T-helper 17 cell (primary cell): ENCODE measurements at places on chromosomes 2 and 18. TPM values are rescaled to one million over a fixed set of nuclear protein-coding genes. Genes with fewer than 3 reads are reported as not detected.
A peak's percentile ranks its signal among the peaks of the same experiment; 100 is the strongest.

GNAL gene
- total RNA-seq: 0.10 TPM

DNA sequence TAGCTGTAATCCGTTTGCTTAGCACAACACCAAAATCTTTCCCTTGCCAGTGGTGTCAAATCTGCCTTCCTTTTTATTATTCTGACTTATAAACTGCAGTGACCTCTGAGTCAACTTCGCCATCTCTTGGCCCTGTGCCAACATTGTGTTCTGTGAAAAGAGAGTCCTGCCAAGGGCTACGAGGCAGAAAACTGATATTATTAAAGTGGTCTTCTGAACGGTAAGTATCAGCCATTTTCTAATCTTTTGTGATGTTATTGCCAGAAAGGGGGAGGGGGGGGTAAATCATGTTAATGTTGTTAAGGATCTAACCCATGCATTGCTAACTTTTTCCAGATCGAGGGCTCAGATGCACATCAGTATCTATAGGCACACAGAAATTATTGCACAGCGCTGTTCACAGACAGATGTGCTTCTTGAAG is 121.5 kb upstream of the LTBP1 start:
- no peak for DNase-seq
- H3K27me3 ChIP-seq: no peaks in the 10 kb centered on the region
- H3K36me3 ChIP-seq: peaks cover 5% of the 10 kb centered on the region
- H3K4me3 ChIP-seq: no peak overlapping the region
- no peak overlapping the region for H3K27ac ChIP-seq
- H3K4me1 ChIP-seq: no peaks in the 10 kb centered on the region

FLACC1 gene
- 4.5 TPM for total RNA-seq

- no peaks in the 10 kb centered on the region for H3K4me1 ChIP-seq
- no peak overlapping the region for H3K4me3 ChIP-seq
- DNase-seq: no peak
- no peaks in the 10 kb centered on the region for H3K36me3 ChIP-seq
Observed at GRCh38 chr2:226813148-226813701, 13.6 kb upstream of the IRS1 start.

DNA sequence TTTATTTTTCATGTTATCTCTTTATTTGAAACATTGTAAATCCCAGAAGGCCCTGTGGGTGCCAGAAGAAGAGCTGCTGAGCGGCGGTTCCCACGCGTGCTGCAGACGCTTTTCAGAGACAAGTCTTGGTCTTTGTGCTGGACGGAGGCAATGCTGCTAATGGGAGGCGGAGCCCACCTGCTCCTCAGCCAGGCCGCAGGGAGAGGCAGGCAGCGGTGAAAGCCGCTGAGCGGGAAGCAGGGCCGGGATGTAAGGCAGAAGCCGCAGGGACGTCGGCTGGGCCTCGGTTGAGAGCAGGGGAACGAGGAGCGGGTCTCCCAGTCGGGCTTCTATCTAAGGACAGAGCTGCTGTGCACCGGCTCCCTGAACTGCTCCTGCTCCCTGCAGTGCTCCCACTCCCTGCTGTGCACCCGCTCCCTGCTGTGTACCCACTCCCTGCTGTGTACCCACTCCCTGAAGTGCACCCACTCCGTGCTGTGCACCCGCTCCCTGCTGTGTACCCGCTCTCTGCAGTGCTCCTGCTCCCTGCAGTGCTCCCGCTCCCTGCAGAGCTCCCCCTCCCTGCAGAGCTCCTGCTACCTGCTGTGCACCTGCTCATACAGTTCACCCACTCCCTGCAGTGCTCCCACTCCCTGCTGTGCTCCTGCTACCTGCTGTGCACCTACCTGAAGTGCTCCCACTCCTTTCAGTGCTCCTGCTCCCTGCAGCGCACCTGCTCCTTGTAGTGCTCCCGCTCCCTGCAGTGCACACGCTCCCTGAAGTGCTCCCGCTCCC is 16.4 kb downstream of the TMEM18 start:
- H3K4me3 ChIP-seq: no peak overlapping the region
- peaks cover 38% of the 10 kb centered on the region for H3K4me1 ChIP-seq
- no peaks in the 10 kb centered on the region for H3K27me3 ChIP-seq
- peaks cover 7% of the 10 kb centered on the region for H3K36me3 ChIP-seq
- DNase-seq: no peak

GRCh38 chr2:97760480-97761049 is 47.2 kb downstream of the ZAP70 start:
- peaks cover 5% of the 10 kb centered on the region for H3K36me3 ChIP-seq
- no peaks in the 10 kb centered on the region for H3K27me3 ChIP-seq
- peak overlapping the region; percentile 91 for H3K27ac ChIP-seq
- no peak for DNase-seq

- no peaks in the 10 kb centered on the region for H3K36me3 ChIP-seq
- DNase-seq: no peak
- H3K4me3 ChIP-seq: no peak overlapping the region
- no peak overlapping the region for H3K27ac ChIP-seq
- H3K4me1 ChIP-seq: no peaks in the 10 kb centered on the region
- no peaks in the 10 kb centered on the region for H3K27me3 ChIP-seq
Observed at GRCh38 chr18:31396796-31397612, 20.4 kb downstream of the DSG4 start.

- no peak for DNase-seq
- peak overlapping the region; percentile 41 for H3K4me3 ChIP-seq
- peaks cover 7% of the 10 kb centered on the region for H3K36me3 ChIP-seq
Observed at GRCh38 chr2:222296311-222296741, 2.5 kb downstream of the PAX3 start.

DNA sequence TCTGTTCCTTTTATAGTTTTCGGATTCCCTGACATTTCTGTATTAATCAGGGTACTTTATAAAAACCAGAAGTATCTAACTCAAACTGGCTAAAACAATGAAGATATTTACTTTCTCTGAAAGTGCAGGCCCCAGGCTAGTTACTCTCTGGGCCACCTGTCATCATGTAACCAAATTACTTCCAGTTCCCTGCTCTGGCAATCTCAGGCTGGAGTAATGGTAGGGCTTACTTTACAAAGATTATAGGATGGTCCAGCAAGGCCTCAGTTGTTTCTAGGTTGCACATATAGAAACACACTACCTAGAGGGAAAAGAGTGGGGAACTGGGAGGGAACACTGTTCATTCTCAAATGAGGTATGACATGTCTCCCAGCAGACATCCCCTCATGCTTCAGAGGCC is 74.8 kb downstream of the CHST9 start:
- H3K4me1 ChIP-seq: no peaks in the 10 kb centered on the region
- H3K36me3 ChIP-seq: no peaks in the 10 kb centered on the region
- no peak for DNase-seq
- H3K27ac ChIP-seq: no peak overlapping the region
- no peaks in the 10 kb centered on the region for H3K27me3 ChIP-seq
- H3K4me3 ChIP-seq: no peak overlapping the region

SGPP2 gene
- 4.5 TPM for total RNA-seq

DNA sequence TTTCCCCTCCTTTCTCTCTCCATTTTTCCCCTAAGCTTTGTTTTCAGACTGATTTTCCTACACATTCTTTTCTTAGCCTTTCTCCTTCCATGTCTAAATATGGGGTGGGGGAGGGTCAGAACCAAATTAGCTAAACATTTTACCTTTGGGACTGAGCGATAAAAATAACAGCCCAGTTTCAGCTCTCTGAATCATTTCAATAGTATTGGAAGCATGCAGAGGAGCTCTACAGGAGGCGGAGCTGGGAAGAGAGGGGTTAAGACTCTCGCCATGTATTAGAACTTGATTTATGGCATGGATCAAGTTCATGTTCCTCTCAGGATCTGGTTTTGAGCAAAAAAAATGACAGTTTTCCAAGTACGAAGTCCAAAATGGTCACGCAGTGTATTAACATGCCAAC is 109.1 kb downstream of the CPO start:
- no peaks in the 10 kb centered on the region for H3K36me3 ChIP-seq
- no peak overlapping the region for H3K4me3 ChIP-seq
- H3K27me3 ChIP-seq: peaks cover 3% of the 10 kb centered on the region
- peaks cover 11% of the 10 kb centered on the region for H3K4me1 ChIP-seq
- no peak for DNase-seq

DNA sequence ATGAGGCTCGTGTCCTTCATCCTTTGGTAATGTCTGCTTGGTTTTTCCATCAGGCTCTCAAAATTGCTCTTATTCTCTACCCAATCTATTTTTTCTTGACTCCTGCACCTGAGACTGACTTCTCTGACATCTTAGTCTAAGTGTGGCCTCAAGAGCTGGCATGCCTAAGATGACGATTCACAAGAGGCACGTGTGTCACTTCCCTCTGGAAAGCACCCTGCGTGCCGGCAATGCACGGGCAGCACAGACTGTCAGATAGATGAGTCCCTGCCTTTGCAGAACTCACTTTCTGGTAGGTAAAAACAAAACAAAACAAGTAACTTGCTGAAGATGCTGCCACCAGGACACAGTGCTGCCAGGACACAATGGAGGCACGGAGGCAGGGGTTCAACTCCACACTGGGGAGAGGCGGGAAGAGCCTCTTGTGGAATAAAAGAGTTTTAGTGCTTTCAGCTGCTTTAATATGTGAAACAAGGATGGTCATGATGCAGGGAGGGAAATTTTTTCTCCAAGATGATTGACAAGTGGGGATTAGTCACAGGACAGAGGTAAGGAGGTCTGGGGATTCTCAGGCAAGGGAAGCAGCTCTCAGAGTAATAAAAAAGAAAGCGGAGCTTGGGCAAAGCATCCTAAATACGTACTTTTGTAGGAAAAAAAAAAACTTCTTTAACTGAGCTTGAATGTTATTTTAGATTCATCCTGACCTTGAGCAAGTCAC is 27.3 kb downstream of the CYB5A start:
- peak overlapping the region; percentile 84 for H3K27ac ChIP-seq
- peaks cover 7% of the 10 kb centered on the region for H3K36me3 ChIP-seq
- H3K4me3 ChIP-seq: no peak overlapping the region
- H3K4me1 ChIP-seq: peaks cover 17% of the 10 kb centered on the region

RGPD3 gene
- total RNA-seq: 0.21 TPM

DNA sequence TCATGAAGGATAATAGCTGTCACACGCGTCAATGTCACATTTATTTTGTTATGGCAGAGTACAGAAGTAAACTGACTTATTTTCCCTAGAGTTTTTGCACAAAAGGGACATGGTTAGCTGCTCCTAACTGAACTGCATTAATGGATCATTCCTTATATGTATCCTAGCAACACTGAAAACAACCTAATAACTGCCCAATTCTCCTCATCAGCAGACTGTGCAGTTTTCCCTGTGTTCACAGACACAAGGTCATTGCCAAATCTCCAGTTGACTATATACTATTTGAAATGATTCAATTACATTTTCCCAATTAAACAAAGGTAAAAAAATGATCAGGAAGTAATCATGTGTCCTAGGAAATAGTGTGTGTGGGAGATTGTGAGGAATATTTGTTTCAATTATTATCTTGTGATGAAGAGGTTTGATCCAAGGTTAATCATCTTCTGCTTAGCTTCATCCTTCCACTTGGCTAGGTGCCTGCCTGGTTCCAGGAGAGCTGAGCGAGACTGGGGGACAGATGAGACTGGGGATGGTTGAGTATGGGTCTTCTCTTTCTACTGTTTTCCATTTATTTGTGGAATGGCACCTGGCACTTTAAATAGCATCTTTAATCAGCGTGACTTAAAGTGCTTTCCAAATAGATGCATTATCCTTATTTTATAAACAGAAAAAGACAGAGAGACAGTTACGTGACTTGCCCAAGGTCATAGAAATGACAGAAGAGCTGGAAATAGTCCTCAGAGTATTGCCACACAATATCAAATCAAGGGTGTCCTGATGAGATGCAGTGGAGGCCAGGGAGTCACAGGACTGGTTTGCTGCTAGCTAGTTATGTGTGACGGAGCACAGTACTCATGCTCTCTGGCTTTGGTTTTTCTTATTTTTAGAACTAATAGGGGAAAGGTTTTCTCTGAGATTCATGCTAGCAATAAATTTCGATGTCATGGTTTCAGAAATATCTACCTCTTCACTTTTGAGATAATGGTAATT is 335.6 kb downstream of the PIK3C3 start:
- no peaks in the 10 kb centered on the region for H3K27me3 ChIP-seq
- DNase-seq: no peak
- H3K27ac ChIP-seq: no peak overlapping the region
- no peaks in the 10 kb centered on the region for H3K4me1 ChIP-seq
- H3K36me3 ChIP-seq: peaks cover 3% of the 10 kb centered on the region

RNF103 gene
- 57.2 TPM for total RNA-seq

MAB21L4 gene
- not detected for total RNA-seq

TUBA3E gene
- not detected for total RNA-seq

DNA sequence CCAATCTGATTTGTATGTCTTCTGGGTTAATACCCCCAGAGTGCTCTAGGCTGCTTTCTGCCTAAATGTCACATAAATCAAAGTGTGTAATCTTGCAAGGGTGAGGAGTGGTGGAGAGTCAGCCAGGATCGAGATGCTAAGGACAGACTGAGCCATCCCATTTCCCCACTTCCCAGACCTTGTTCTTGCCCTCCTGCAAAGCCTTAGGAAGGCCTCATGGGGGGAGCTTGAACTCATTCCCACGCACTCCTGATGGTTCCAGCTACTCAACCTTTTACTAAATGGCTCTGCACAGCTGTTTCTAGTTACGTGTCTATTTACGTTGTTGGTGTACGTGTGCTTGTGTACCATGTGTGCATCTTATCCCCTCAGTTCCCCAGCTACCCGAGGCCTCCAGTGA is 423.6 kb upstream of the TNP1 start:
- H3K4me1 ChIP-seq: no peaks in the 10 kb centered on the region
- H3K4me3 ChIP-seq: no peak overlapping the region
- no peaks in the 10 kb centered on the region for H3K27me3 ChIP-seq
- DNase-seq: no peak
